Tibial artery (tissue), 4 donors: ENCODE measurements at places on chromosomes 4 and X.
A peak's percentile ranks its signal among the peaks of the same experiment; 100 is the strongest.

DNA sequence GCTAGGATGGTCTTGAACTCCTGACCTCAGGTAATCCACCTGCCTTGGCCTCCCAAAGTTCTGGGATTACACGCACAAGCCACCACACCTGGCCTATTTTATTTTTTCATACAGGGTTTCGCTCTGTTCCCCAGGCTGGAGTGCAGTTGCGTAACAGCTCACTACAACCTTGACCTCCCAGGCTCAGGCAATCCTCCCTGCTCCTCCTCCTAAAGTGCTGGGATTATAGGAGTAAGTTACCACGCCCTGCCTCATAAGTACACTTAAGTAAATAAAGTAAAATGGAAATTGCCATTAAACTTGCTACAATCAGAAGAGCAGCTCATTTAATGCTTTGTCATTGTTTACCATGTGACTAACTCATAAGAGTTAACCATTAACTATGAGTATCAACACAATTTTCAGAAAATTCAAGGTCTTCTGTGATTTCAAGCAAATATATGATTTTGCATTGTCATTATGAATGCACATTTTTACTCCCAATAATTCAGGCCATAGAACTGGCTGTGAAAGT lies 12.3 kb downstream of the UGDH start:
- H3K4me1 ChIP-seq: no peaks in the 10 kb centered on the region
- no peak overlapping the region for H3K4me3 ChIP-seq
- H3K27ac ChIP-seq: no peak overlapping the region
- H3K36me3 ChIP-seq: peaks cover 47% of the 10 kb centered on the region
- no peak for DNase-seq

DNA sequence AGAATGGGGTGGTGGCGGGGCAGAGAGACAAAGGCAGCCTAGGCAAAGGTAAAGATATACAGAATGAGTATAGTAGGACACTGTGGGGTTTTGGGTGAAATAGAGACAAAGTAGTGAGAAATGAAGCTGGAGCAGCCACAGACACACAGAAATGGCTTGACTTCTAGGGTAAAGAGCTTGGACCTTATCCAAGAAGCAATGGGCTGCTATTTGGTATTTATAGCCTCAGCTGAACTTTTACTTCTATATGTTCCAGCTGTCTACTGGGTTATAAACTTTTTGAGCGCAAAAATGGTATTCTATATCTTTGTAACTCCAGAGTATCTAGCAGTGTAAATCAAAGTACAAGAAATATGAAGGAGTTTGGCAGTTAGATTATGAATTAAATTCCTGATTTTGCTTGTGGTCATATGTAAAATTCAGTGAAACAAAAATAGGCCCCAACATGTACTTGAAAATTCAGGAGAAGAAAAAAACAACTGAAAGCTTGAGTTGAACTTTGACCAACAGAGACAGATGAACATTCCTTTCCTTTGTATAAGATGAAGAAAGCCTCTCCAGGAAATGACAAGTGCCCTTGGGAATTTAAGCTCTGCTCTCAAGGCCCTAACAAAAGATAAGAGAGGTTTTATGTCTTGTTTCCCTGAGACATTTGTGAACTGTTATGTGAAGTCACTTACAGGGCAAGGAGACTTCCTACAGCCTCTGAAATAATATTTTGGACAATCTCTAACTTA lies 354.1 kb downstream of the CHIC1 start:
- no peaks in the 10 kb centered on the region for H3K27me3 ChIP-seq
- no peak for DNase-seq
- H3K4me1 ChIP-seq: no peaks in the 10 kb centered on the region
- H3K36me3 ChIP-seq: no peaks in the 10 kb centered on the region
- H3K4me3 ChIP-seq: no peak overlapping the region

GRCh38 chr4:89420507-89420906 lies 112.9 kb upstream of the GPRIN3 start:
- H3K27me3 ChIP-seq: no peaks in the 10 kb centered on the region
- no peaks in the 10 kb centered on the region for H3K4me1 ChIP-seq
- H3K27ac ChIP-seq: no peak overlapping the region
- no peak overlapping the region for H3K4me3 ChIP-seq
- H3K36me3 ChIP-seq: no peaks in the 10 kb centered on the region
- no peak for DNase-seq

DNA sequence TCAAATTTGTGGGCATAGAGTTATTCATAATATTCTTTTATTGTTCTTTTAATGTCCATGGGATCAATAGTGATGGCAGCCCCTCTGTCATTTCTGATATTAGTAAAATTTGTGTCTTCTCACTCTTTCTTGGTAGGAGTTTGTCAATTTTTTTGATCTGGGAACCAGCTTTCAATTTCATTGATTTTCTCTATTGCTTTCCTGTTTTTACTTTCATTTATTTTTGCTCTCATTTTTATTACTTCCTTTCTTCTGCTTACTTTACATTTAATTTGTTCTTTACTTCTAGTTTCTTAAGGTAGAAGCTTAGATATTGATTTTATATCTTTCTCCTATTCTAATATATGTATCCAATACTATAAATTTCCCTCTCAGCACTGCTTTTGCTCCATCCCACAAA lies 40.7 kb downstream of the AWAT2 start:
- no peaks in the 10 kb centered on the region for H3K27me3 ChIP-seq
- H3K4me3 ChIP-seq: no peak overlapping the region
- H3K4me1 ChIP-seq: no peaks in the 10 kb centered on the region
- H3K27ac ChIP-seq: no peak overlapping the region
- no peak for DNase-seq

DNA sequence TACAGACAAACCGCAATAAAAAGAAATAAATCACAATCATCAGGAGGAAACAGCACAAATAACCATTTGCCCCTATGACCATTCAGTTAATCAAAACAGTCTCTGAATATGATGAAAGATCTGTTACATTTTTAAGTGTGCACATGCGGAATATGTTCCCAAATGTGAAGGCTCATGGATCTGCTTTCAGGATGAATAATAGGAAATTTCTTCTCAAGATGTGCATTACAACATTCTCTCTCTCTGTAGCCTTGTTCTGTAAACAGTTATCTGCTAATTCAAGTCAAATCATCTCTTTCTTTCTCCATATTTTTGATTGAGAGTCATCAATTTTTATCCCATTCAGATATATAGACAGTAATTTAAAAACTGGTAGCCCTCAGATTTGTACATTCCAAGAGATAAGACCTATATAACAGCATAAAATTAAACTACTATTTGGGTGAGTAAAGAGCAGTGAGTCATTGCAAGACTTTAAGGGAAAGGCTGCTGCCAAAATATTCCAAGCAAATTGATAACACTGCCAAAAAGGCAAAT lies 433.9 kb upstream of the ATOH1 start:
- no peaks in the 10 kb centered on the region for H3K27me3 ChIP-seq
- H3K4me1 ChIP-seq: no peaks in the 10 kb centered on the region

- no peaks in the 10 kb centered on the region for H3K36me3 ChIP-seq
- H3K27ac ChIP-seq: no peak overlapping the region
- no peak for DNase-seq
- peaks cover 33% of the 10 kb centered on the region for H3K4me1 ChIP-seq
- peaks cover 41% of the 10 kb centered on the region for H3K27me3 ChIP-seq
- H3K4me3 ChIP-seq: peak overlapping the region; percentile 70
Observed at GRCh38 chr4:152936446-152937335, 568 bp downstream of the FHDC1 start.

- no peak overlapping the region for H3K4me3 ChIP-seq
- H3K4me1 ChIP-seq: no peaks in the 10 kb centered on the region
- no peaks in the 10 kb centered on the region for H3K27me3 ChIP-seq
- no peak overlapping the region for H3K27ac ChIP-seq
- no peaks in the 10 kb centered on the region for H3K36me3 ChIP-seq
- DNase-seq: no peak
Observed at GRCh38 chrX:29687687-29688086, 527.7 kb upstream of the MAGEB2 start.

DNA sequence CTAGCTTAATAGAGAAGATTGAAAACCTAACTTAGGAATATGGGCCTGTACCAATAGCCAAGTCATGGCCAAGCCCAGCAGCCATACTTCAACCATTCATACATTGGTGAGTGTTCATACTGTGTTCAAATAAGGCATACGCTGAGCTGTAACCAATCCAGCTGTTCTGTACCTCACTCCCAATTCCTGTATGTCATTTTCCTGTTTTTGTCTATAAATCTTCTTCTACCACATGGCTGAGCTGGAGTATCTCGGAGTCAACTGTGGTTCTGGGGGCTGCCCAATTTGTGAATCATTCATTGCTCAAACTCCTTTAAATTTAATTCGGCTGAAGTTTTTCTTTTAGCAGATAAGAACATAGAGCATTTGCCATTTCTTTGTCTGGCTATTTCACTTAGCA lies 195.3 kb upstream of the ANKRD50 start:
- no peaks in the 10 kb centered on the region for H3K27me3 ChIP-seq
- no peak overlapping the region for H3K27ac ChIP-seq
- DNase-seq: no peak
- H3K4me1 ChIP-seq: no peaks in the 10 kb centered on the region
- no peaks in the 10 kb centered on the region for H3K36me3 ChIP-seq
- H3K4me3 ChIP-seq: no peak overlapping the region

- H3K36me3 ChIP-seq: no peaks in the 10 kb centered on the region
- no peak for DNase-seq
- H3K27ac ChIP-seq: peak overlapping the region; percentile 63
- H3K4me3 ChIP-seq: no peak overlapping the region
Observed at GRCh38 chrX:13094828-13095341, 50.5 kb upstream of the FAM9C start.

- H3K4me3 ChIP-seq: no peak overlapping the region
- no peaks in the 10 kb centered on the region for H3K4me1 ChIP-seq
- DNase-seq: no peak
- no peaks in the 10 kb centered on the region for H3K36me3 ChIP-seq
- H3K27me3 ChIP-seq: no peaks in the 10 kb centered on the region
Observed at GRCh38 chrX:38898261-38898660, 97.0 kb downstream of the MID1IP1 start.

- H3K27me3 ChIP-seq: no peaks in the 10 kb centered on the region
- H3K4me3 ChIP-seq: no peak overlapping the region
- no peak for DNase-seq
- H3K4me1 ChIP-seq: no peaks in the 10 kb centered on the region
- no peak overlapping the region for H3K27ac ChIP-seq
Observed at GRCh38 chrX:52576946-52577345, 60.1 kb upstream of the XAGE1B start.

DNA sequence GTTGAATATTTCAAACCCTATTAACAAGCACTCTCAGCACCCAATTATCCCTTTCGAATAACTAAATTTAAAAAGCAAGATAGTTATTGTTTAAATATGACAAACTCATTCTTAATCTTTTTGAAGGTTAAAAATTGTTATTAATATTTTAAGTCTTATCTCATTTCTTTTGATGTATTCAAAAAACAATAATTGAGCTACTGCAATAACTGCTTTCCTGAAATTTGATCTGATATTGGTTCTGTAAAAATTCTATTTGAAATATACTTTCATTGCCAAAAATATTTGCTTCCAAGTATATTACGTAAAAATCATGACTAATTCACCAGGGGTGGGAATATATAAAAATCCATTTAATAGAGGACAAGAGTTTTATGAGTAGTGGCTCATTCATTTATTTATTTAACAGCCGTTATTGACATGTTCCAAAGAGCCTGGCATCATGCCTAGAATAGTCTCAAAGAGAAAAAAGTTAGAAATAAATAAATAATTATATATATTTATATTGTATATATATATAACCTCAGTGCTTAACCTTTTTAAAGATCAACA lies 34.4 kb downstream of the GLRA3 start:
- no peak for DNase-seq
- no peaks in the 10 kb centered on the region for H3K36me3 ChIP-seq
- no peak overlapping the region for H3K27ac ChIP-seq
- H3K27me3 ChIP-seq: no peaks in the 10 kb centered on the region
- no peaks in the 10 kb centered on the region for H3K4me1 ChIP-seq
- H3K4me3 ChIP-seq: no peak overlapping the region

DNA sequence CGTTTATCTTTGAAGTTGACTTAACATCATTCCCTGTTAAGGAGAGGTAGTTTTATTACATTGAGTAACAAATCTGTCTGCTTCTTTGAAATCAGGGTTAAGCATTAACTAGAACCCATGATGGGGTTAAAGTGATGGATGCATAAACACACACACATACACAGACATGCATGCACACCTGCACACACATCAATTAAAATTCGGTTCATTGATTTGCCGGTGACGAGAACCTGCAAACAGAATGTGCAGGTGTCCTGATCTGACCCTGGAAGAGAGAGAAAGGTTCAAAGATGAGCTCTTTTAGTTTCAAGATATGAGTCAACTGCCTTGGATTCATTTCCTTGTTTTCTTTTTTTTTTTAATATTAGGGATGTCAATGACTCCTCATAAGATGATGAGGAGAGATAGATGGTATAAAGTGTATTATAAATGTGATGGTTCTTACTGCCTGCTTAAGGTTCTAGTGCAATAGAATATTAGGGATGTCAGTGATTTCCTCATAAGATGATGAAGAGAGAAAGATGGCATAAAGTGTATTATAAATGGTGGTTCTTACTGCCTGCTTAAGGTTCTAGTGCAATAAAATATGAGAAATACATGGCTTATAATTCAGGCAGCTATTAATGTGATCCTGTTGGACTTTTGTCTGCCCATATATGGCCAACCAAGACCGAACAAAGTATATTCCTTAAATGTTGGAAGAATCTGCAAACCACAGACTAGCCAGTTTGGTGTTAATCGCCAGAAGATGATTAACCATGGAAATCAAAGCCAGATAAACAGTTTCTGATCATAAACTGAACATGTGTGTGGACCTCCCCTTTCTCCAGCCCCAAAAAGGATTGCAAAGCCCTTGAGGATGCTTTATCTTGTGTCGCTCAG lies 14.1 kb upstream of the CD99 start:
- no peak overlapping the region for H3K4me3 ChIP-seq
- no peak overlapping the region for H3K27ac ChIP-seq
- H3K36me3 ChIP-seq: no peaks in the 10 kb centered on the region
- no peak for DNase-seq
- H3K4me1 ChIP-seq: peaks cover 7% of the 10 kb centered on the region

DNA sequence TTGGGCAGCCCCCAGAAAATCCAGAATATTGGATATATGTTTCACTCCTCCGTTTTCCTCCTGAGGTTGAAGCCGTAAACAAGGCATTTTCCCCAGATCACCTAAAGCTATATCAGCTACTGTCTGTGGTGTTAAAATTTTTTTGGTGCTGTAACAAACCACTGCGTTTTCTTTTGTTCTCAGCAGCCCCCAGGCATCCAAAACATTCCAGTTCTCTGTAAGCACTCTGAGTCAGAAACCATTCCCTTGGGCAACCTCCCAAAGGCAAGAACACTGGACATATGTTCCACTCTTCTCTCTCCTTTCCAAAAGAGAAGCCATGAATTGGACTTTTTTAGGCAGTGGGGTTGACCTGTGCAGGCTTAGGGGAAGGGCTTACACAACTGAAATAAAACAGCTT lies 310.9 kb downstream of the MID1IP1 start:
- no peaks in the 10 kb centered on the region for H3K36me3 ChIP-seq
- H3K4me3 ChIP-seq: no peak overlapping the region
- no peaks in the 10 kb centered on the region for H3K4me1 ChIP-seq
- H3K27ac ChIP-seq: no peak overlapping the region

GRCh38 chrX:105150557-105150956 lies 69.9 kb downstream of the TEX13A start:
- H3K36me3 ChIP-seq: no peaks in the 10 kb centered on the region
- no peak overlapping the region for H3K27ac ChIP-seq
- H3K27me3 ChIP-seq: no peaks in the 10 kb centered on the region
- H3K4me1 ChIP-seq: no peaks in the 10 kb centered on the region
- H3K4me3 ChIP-seq: no peak overlapping the region
- no peak for DNase-seq
